ENCODE measurements at places on chromosomes 6 and 20.

GRCh38 chr6:79617518-79617941 is 13.6 kb upstream of the SH3BGRL2 start:
- DNase-seq = no peak

- no peak for DNase-seq
Measured at GRCh38 chr6:131096786-131097185, 33.7 kb upstream of the EPB41L2 start.

- no peak for DNase-seq
Measured at GRCh38 chr6:99501762-99502161, 13.5 kb downstream of the USP45 start.

GRCh38 chr20:10634211-10634610 is 39.6 kb downstream of the JAG1 start:
- DNase-seq = no peak

- DNase-seq = no peak
Measured at GRCh38 chr6:2875359-2876191, 27.5 kb downstream of the SERPINB9 start.

GRCh38 chr20:34834459-34834893 is 9.0 kb upstream of the NCOA6 start:
- DNase-seq = no peak

DNA sequence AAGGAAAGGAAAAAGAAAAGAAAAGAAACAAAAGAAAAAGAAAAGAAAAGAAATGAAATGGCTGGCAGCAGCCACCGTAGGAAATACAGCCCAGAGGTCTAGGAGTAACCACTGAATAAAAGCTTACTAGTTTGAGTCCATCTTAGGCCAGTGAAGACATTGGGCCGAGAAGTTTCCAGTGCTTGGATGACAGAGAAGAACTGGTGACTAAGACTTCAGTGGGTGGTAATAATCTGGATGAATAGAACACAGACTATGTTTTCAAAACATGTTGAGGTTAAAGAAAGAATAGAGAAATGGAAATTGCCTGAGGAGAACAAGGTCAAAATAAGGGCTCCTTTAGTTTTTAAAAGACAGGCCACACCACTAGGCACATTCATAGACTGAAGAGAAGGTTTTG is 198.8 kb downstream of the ATXN1 start:
- DNase-seq = no peak

GRCh38 chr20:62500237-62500864 is 24.6 kb upstream of the GATA5 start:
- DNase-seq = peak; percentile 74

GRCh38 chr6:151209071-151209831 is 30.5 kb upstream of the AKAP12 start:
- DNase-seq = no peak

- DNase-seq = no peak
Measured at GRCh38 chr6:3353213-3353903, 94.6 kb downstream of the PSMG4 start.

All from effector memory CD8-positive, alpha-beta T cell (primary cell).